NCI-H510A (cell line): ENCODE measurements at places on chromosomes 1 and 21.

DNA sequence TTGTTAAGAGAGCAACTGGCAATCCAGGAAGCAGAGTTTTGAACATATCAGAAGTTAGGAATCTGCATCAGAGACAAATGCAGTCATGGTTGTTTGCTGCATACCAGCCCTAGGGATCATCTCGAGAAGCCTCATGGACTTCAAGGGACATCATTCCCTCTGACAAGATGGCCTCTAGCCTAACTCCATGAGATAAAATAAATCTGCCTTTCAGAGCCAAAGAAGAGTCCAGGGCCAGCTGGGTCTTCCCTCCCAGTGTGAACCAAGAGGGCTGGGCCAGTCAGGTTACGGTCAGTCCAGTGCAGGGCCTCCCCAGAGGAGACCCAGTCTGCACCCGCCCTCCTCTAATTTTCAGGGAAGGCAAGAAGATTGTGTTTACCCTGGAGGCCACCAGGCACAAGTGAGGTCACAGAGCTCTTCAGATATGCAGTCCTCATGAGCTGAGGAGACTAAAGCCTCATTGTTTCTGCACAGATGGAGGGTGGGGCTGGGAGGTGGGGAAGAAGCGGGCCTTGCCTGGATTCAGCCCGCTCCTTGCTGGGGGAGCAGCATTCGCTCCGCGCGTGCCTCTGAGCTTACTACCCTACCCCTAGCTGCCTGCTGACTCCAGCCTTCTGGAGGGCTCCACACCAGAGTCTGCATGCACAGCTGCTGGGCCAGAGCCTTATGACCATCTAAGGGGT is 52.8 kb downstream of the CAPN2 start:
- peak; percentile 52 for DNase-seq

DNA sequence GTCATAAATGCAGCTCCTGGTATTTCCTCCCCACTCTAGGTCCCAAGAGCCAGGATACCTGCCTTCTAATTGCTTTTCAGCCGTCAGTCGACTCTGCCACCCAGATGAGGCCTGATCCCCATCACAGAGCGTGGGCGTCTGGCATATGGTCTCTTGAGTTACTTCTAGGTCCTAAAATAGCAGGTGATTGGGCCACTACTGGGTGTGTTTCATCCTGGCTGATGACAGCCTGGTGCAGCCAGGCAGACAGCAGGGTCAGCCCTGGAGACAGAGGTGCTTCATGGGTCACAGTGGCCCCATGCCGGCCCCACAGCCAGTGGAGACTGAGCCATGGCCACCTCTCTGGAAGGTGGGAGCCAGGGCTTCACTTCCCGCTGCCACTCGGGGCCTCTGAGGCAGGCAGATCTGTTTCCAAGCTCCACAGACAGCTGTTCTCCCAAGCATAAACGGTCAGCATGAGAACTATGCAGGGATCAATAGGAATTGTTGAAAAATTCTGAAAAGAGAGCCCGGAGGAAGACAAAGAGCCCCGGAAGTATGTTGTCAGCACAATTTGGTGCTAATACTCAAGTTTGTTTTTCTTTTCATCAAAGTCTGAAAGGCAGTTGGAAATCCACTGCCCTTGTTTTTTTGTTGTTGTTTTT is 83.0 kb downstream of the MAN1C1 start:
- no peak for DNase-seq

DNA sequence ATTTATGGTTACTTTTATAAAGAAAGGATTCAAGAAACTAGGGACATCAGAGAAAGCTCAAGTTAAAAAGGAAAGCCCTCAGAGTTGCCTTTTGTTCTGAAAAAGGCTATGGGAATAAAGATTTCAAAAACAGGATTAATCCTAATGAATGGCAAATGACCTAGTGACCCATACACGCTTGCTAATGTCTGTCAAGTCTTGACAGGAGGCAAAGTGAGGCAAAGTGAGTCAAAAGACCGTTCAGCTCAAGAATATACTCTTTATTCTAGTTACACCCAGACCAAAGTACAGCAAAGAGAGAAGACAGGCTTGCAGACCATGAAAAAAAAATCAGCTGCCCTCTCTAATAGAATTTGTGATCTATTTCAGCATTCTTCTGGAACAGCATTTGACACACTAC is 3.5 kb downstream of the ZNF436 start:
- no peak for DNase-seq

DNA sequence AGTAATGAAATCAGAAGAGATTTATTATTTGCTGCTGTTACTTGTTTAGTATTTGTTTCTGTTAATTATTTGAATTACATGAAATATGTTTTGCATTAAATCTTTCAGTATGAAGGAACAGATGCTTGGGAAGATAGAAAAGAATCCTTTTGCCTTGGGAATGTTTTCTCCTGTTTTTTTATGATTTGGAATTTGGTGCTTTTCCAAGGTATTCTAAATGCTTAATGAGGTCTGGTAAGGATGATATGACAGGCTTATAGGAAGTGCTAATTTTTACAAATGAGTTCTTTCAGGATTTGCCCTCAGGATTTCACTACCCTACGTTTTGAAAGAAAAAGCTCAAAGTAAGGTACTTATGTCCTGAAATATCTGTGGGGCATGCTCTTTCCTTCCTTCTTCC is 25.6 kb upstream of the ST6GALNAC3 start:
- no peak for DNase-seq

- DNase-seq = no peak
These were observed 24.8 kb upstream of the TCEA3 start for GRCh38 chr1:23449306-23449705.

DNA sequence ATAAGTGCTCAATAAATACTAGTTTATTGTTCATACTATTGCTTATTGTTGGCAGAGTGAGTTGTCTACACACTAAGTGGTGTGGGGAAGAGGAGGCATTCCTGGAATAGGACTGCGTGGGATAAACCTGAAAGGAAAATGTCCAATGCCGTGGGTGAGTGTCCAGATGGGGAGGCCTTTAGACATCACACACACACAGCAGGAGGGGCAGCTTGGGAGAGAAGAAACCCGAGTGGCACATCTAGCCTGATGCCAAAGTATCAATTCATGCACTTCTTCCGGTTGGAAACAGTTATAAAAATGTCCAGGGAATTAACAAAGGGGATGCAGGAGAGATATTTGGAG is 27.3 kb downstream of the CCN1 start:
- no peak for DNase-seq

- no peak for DNase-seq
These were observed 1.2 kb downstream of the WNT4 start for GRCh38 chr1:22141554-22142314.

- DNase-seq = no peak
These were observed 63.5 kb downstream of the TCP10L start for GRCh38 chr21:32521736-32522355.

GRCh38 chr1:35369922-35370671 is 101.6 kb downstream of the ZMYM4 start:
- DNase-seq = no peak

GRCh38 chr1:227742738-227743715 is 7.8 kb downstream of the SNAP47 start:
- DNase-seq = no peak

- no peak for DNase-seq
These were observed 106.8 kb upstream of the USP24 start for GRCh38 chr1:55321942-55322341.

DNA sequence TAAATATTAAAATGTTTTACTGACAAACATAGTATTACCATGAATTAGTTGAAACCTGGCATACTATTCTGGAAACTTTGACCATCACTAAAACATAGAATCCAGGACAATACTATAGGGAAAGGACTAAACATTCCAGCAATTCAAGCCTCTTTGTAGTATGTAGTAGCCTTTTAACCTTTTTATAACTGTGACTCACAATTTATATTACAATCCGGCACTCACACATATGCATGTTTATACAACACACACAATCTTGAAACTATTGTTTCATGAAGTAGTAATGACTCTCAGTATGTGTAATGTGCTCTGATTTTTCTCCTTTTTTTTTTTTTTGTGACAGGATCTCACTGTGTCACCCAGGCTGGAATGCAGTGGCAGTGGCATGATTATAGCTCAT is 64.3 kb downstream of the ANKRD13C start:
- DNase-seq = no peak

DNA sequence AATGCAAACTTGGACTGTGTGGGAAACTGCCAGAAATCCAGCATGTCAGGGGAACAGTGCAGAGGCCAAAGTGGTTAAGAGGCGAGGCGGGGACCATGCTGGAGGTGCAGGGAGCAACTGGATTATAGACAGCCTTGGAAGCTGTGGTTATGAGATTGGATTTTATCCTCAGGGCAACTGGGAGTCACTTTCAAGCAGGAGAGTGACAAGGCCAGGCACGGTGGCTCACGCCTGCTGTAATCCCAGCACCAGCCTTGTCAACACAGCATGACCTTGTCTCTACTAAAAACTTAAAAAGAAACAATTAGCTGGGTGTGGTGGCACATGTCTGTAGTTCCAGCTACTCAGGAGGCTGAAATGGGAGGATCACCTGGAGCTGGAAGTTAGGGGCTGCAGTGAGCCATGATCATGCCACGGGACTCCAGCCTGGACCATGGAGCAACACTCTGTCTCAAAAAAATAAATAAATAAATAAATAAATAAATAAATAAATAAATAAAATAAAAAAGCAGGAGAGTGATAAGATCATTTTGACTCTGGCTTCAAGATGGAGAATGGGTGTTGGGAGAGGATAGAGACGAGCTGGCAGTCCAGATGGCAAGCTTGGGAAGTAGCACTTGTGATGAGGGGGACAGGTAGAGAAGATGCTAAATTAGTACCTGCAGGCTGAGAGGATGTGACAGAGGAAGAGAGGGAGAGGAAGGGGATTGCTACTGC is 3.5 kb downstream of the HAPLN2 start:
- DNase-seq = no peak

GRCh38 chr1:91700332-91700731 is 185.6 kb downstream of the TGFBR3 start:
- DNase-seq = no peak

DNA sequence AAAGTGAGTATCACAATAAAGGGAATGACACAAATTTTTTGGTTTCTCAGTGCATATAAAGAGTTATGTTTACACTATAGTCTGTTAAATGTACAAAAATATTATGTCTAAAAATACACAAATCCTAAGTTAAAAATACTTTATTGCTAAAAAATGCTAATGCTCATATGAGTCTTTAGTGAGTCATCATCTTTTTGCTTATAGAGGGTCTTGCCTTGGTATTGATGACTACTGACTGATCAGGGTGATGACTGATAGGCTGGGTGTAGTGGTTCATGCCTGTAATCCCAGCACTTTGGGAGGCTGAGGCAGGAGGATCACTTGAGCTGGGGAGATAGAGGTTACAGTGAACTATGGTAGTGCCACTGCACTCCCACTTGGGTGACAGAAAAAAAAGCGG is 12.9 kb upstream of the NUF2 start:
- DNase-seq = no peak
